ENCODE measurements at places on chromosomes 6 and 20.

DNA sequence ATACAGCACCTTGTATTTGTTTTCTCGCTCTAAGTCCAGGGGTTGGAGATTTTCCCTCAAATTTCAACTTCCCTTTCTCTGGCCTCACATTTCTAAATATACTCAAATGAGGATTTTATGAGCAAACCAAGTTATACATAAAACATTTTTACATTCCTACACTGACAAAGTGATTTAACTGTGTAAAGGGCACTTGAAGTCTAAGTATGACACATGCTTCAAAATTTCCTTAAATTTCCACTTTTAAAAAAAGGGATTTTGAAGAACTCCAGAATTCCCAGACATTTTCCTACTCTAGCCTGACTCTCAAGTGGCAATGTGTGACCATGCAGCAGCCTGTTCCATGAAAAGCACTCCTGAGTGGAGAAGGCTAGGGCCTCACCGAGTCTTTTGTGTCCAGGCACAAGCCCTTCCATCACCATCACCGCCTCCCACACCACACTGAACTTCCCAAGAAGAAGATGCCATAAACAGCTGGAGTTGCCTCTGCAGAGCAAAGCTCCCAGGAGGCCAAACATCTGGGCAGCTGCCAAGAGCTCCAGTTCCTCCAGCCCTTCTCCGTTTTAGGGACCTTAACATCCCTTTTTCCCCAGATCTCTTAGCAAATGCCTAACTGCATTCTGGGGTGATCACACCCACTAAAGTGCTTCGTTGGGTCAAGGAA is 68.9 kb downstream of the NCR2 start:
- no peak for DNase-seq

DNA sequence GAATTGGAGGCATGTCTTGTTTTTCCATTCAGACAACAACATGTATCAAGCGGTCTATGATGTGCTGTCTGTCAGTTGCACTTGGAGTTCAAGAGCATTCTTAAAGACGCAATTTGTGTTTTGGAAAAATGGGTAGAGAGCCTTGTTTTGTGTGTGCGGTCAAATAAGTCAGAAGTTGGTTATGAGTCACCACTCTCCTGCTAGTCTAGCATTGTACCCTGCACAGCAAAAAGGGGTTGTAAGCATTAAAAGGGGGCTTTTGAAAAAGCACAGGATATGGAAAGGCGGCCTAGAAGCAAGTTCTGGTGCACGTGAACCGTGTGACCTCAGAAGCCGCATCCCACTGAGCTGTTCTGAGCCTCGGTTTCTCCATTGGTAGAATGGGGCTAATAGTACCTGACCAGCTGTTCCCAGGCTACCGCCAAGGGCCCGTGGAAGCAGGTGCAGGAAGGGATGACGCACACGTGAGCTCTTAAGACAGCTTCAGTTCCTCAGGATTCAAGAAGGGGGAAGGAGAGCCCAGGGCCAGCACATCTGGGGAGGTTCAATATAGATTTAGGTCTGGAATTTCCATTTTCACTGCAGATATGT is 61.6 kb upstream of the SNX9 start:
- DNase-seq = no peak

GRCh38 chr20:49750611-49751396 is 37.1 kb upstream of the B4GALT5 start:
- no peak for DNase-seq

DNA sequence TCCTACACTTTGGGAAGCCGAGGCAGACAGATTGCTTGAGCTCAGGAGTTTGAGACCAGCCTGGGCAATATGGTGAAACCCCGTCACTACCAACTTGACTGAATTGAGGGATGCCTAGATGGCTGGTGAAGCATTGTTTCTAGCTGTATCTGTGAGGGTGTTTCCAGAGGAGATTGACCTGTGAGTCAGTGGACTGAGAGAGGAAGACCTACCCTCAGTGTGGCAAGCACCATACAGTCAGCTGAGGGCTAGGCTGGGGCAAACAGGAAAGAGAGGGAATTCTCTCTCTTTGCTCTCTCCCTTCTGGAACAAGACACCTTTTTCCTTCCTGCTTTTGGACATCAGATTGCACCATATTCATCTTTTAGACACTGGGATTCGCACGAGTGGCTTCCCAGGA is 3.7 kb upstream of the ZUP1 start:
- no peak for DNase-seq

DNA sequence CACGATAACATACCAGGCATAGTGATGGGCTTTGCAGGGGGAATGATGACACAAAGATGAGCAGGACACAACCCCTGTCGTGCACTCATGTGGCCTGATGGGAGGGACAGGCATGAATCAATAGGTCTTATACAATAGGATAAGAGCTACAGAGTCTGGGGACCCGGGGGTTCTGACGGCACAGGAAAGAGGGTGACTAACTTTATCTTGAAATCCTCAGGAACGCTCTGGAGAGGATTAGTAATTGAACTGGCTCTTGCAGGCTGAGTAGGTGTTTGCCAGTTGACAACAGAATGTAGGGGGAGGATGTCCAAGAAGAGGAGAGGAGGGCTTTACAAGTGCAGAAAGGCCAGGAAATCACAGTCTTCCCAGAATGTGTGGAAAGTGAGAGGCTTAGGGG is 219.9 kb upstream of the ECI2 start:
- DNase-seq = no peak

- peak; percentile 29 for DNase-seq
Observed at GRCh38 chr20:25320035-25320800, 70.4 kb downstream of the ABHD12 start.

GRCh38 chr20:62352402-62353288 is 14.5 kb downstream of the LAMA5 start:
- DNase-seq = peak; percentile 64

DNA sequence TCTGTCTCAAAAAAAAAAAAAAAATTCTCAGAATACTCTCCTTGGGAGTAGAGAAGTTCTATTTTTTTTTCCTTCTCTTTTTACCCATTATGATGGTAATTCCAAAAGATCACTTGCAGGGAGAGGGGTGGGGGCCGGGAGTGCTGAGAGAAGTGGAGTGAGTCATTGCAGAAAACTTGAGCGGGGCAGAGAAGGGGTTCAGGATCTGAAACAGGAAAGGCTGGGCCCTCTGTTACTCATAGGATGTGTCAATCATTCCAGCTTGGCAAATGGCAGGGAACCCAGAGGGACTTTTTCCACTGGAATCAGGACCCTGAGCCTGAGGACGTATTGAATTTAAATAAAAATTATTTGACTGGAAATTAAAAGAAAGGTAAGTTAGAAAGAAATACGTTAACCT is 111.4 kb upstream of the ARMC2 start:
- no peak for DNase-seq

DNA sequence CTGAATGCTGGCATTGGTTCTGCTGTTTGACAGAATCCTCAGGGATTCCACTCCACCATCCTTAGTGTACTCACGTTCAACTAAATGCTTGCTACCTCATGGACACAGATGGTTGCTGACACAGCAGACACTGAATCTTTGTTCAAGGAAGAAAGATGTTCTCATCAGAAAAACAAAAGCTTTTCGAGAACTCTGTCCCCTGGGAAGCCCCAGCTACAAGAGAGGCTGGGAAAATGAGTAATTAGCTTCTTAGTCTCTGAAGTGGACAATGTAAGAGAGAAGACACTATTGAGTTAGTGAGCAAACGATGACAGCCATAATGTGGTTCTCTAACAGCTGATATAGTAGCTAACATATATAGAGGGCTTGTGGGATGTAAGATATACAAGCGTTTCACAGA is 30.9 kb upstream of the ENPP5 start:
- DNase-seq = no peak

DNA sequence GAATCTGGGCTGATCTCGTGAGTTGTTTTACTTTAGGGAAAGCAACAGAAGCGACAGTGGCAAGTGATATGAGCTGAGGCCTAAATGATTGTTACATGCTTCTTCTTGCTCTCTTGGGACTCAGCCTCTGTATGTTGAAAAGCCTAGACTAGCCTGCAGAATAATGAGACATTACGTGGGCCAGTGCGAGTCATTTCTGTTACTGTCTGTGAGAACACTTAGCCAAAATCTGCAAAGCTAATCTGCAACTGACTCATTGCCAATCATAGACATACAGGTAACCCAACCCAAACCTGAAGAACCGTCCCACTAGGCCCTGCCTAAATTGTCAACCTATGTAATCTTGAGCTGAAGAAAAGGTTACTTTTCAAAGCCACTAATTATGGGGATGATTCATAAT is 77.4 kb upstream of the F13A1 start:
- DNase-seq = no peak

DNA sequence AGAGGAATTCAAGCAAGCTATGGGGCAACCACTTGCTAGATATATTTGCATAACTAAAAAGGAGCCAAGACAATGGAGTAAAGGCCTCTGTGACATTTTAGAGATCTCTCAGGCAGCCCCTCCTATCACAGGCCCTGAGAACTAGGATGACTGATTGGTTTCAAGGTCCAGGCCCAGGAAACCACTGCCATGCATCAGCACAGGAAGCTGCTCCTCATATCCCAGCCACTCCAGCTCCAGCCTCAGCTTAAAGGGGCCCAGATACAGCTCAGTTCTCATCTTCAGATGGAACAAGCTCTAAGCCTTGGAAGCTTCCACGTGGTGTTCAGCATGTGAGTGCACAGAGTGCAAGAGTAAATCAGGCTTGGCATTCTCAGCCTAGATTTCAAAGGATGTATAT is 21.1 kb upstream of the THBS2 start:
- no peak for DNase-seq

DNA sequence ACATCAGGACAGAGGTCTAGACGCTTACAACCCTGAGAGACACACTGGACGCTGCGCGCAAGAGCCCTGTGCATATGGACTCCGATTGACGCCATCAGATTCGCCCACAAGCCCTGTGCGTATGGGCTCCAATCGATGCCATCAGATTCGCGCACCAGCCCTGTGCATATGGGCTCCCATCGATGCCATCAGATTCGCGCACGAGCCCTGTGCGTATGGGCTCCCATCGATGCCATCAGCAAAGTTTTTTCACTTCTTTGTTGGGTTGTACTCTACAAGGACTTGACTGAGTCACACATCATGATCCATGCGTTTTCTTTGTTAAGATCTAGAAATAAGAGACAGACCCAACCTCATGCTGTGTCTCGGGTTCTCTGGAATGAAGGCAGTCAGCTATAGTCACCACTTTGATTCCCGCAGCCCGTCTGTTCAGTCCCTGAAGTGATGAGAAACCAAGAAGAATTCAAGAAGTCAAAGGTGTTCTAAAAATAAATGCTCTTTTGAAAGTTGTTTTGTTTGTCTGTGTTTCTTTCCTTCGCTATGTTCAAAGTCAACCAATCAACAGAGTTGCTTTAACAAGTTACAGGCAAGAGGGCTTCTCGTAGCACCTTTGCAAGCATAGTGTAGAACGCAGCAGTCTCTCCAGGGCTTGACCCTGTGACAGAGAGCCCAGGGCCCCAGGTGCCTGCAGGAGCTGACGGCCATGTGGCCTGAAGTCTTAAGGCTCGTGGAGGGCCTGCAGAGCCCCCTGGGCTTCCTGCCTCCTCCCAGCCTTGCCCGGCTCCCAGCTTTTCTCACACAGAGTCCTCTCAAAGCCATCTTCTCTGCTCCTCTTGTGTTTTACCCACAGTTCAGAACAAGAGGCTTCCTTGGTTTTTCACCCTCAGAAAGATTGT is 7.9 kb downstream of the RPS6KA2 start:
- DNase-seq = no peak

- DNase-seq = no peak
Observed at GRCh38 chr20:9597547-9597946, 83.2 kb downstream of the LAMP5 start.

- no peak for DNase-seq
Observed at GRCh38 chr6:32852018-32852843, 1.3 kb downstream of the TAP1 start.

DNA sequence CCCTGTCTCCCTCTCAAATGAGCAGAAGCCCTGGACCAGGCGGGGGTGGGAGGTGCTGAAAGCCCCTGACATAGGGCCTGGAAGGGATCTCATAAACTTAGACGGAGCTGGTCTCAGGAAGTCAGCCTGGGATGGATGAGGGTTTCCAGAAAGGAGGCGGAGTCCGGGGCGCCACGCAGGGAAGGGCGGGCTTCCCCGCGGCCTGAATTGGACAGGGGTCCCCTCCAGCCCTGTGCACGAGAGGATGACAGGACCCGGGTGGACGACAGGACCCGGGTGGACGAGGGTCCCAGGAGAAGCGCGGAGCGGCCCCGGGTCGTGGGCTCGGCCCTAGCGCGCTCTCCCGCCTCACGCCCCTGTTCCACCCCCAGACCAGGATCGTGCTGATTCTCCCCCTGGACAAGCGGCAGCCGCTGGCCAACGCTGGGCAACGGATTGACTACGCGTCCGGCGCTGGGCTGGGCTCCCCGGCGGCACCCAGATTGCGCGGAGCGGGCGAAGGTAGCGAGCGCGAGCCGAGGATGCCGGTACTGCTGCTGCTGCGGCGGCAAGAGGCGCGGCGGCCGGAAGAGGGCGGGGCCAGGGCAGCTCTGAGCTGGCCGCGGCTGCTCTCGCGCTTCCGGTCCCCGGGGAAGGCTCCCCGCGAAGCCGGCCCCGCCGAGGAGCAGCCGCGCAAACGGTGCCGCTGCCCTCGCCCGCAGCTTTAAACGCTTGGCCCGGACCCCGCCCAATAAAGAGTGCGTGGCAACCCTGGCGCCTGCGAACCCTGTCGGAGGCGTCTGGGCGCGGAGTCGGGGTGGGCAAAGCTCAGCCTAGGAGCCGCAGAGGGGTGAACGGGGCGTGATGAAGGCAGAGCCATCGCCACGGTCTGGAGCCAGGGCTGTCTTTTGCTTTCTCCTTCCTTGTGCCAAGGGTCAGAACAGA is 1.3 kb downstream of the C20orf144 start:
- peak; percentile 92 for DNase-seq

- DNase-seq = no peak
Observed at GRCh38 chr6:10421921-10422736, 7.3 kb upstream of the TFAP2A start.

GRCh38 chr6:43940071-43940392 is 170.0 kb downstream of the VEGFA start:
- DNase-seq = no peak

DNA sequence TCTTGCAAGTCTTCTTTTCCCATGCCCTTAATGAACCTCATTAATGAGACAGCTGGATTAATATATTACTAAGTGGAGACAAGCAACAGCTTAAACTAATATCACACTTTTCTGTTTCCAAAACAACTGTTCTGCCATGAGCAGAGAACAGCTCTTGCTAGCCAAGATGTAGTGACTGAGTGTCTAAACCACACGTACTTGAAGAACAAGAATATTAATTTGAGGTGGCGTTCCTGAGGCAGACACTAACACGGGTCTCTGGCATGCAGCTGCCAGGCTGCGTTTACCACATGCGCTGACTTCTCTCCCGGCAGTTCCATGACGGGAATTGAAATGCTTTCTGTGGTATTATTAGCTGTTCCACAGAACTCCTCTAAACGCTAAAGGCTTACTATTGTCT is 80.6 kb downstream of the FNDC1 start:
- DNase-seq = no peak

GRCh38 chr6:135522965-135523692 is 25.6 kb upstream of the AHI1 start:
- DNase-seq = peak; percentile 26

GRCh38 chr6:52388790-52389189 is 26.8 kb downstream of the PAQR8 start:
- peak; percentile 16 for DNase-seq

DNA sequence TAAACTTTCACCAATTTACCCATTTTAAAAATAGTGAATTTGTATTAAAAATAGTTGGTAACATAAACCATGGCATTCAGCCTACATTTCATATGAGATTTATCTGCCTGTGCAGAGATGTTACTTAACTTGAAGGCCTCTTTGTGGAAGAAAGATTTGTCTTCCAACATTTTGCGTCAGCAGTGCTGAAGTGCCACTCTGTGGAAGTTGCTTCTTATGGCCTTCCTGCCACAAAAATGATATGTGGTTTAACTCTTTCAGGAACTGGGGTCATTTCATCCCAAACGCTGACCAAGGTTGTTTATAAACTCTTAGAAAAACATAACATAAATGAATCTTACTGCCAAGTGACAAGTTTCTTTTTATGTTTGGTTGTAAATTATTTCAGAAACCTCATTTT is 246.8 kb downstream of the ARID1B start:
- DNase-seq = no peak

Data from NCI-H345 (cell line).